ENCODE measurements at places on chromosomes 11 and 22.

- peak; percentile 83 for DNase-seq
These were observed 46.0 kb upstream of the PARVA start for GRCh38 chr11:12331239-12331874.

DNA sequence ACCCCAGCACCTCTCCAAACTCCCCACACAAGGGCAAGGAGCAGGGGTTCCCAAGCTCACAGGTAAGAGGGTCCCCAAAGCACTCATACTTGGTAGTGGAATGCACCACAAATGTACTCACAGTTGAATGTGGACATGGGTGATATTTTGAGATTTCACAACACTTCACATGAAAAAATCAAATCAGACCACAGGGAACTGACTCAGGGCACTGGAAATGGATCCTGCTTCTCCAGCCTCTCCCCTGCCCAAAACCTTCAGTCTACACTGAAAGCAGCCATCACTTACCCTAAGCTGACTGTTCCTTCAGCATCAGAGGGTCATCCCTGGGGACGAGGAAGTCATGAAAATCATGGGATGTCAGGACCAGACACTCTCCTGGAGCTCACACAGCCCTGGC lies 40.2 kb downstream of the SCGB1A1 start:
- no peak for DNase-seq

DNA sequence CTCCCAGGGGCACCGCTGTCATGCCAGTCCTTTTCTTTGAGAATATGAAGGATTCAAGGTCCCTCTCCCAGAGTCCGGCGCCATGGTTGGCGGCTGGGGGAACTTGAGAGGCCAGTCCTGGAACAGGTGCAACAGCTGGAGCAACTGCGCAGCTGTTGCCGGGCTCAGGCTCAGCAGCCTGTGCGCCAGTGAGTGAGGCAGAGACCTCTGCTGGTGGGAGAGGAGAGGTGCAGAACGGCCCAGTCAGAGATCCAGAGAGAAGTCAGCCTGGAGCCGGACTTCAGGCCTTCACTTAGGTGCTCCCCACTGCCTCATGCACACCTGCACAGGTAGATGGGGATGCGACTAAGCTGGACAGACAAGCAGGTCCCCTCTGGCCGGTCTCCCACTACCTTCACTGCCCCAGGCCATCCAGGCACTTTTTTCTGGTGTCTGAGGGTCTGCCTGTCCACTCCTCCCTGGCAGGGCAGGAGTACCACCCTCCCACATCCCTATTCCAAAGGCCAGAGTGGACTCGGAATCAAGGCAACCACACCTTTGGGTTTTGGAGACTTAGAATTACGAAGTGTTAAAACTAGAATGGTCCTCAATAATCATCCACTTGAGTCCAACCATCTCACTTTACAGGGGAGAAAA lies 4.6 kb downstream of the CHRDL2 start:
- DNase-seq, result peak; percentile 79

DNA sequence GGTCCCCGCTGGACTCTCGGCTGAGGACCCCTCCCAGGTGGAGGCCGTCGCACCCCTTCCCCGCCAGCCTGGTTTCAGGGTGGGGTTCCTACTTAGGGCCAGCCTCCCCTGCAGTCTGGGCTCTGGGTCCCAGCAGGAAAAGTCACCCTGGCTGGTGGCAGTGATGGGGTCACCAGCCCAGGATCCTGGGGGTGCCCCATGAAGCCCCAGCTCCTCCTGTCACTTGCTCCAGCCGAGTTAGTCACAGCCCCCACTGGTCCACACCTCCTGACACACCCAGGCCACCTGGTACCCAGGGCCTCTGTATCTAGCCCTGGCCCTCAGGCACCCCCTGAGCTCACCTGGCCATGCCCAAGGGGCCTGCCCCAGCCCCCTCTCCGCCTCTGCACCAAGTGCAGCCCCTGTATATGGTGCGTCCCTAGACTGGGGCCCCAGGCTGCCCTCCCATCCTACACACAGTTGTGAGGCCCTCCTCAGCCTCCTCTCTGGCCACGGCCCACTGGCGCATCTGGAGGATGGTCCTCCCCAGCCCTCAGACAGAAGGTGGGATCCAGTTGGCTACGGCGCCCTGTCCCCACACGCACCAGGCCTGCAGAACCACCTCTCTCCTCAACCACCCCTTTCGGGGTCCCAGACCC lies 6.7 kb downstream of the PLXNB2 start:
- DNase-seq, result no peak

GRCh38 chr11:68099474-68100405 lies 21.4 kb downstream of the CHKA start:
- DNase-seq, result no peak

DNA sequence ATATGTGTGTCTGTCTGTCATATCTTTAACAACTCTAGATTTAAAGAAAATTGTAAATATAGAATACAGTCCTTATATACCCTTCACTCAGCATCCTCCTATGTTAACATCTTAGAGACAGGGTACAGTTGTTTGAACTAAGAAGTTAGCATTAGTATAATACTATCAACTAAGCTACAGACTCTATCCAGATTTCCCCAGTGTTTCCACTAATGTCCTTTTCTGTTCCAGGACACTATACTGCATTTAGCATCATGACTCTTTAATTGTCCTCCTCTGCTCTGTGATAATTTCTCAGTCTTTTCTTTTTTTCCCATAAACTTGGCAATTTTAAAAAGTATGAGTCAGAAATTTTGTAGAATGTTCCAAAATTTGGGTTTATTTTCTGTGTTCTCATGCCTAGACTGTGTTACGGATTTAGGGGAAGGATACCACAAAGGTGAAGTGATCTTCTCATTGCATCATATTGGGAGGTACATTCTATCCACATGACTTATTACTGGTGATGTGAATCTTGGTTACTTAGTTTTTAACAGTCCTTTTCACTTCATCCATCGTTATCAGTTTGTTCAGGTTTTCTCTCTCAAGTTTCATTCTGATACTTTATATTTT lies 168.4 kb downstream of the SBF2 start:
- no peak for DNase-seq

- DNase-seq, result no peak
These were observed 2.9 kb downstream of the PTS start for GRCh38 chr11:112229159-112229558.

GRCh38 chr11:10561947-10562346 lies 6.5 kb downstream of the LYVE1 start:
- no peak for DNase-seq

GRCh38 chr11:79227308-79227707 lies 213.5 kb downstream of the TENM4 start:
- no peak for DNase-seq

DNA sequence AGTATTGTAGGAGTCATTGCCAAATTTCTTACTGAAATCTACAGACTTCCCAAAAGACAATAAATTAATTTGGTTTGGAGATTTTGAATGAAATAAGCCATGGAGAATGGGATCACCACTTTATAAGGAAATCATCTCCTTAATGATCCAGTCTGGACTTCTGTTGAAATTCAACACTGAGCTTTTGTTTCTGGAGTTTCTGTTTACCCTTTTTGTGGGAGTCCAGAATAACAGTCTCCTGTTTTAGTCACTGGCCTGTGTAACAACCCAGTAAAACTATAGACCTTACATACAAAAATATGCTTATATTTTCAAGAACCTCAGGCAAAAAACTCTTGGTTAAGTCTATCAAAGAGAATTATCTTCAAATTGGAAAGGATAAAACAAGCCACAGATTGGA lies 321.7 kb upstream of the PLET1 start:
- DNase-seq, result no peak

GRCh38 chr11:113397212-113397611 lies 9.6 kb downstream of the ANKK1 start:
- no peak for DNase-seq

- DNase-seq, result no peak
These were observed 511 bp downstream of the PKDREJ start for GRCh38 chr22:46262449-46263215.

- DNase-seq, result no peak
These were observed 97.6 kb downstream of the PDE2A start for GRCh38 chr11:72576661-72577060.
